ENCODE measurements at places on chromosomes 11 and 22.

- DNase-seq: no peak
Observed at GRCh38 chr11:8834379-8834778, 76.6 kb upstream of the AKIP1 start.

- no peak for DNase-seq
Observed at GRCh38 chr22:47019012-47019790, 256.8 kb downstream of the TBC1D22A start.

GRCh38 chr11:127242676-127243075 is 242.1 kb upstream of the KIRREL3 start:
- peak; percentile 75 for DNase-seq

DNA sequence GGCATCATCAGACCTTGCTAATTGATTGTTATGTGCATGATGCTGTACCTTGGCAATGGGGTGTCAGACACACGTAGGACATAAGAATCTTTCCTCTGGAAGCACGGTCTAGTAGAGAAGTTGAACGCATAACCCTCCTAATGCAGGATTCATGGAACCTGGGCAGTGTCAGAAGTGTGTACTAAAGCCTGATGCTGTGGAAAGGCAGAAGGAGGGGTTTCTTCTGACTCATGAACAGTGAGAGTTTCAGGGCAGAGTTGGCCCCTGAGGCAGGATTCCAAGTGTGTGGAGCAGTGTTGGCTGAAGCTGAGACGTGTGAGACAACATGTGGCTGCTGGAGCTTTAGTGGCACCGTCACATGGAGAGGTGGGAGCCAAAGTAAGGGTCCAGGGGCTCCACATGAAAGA is 3.5 kb downstream of the PANX1 start:
- DNase-seq: peak; percentile 73

DNA sequence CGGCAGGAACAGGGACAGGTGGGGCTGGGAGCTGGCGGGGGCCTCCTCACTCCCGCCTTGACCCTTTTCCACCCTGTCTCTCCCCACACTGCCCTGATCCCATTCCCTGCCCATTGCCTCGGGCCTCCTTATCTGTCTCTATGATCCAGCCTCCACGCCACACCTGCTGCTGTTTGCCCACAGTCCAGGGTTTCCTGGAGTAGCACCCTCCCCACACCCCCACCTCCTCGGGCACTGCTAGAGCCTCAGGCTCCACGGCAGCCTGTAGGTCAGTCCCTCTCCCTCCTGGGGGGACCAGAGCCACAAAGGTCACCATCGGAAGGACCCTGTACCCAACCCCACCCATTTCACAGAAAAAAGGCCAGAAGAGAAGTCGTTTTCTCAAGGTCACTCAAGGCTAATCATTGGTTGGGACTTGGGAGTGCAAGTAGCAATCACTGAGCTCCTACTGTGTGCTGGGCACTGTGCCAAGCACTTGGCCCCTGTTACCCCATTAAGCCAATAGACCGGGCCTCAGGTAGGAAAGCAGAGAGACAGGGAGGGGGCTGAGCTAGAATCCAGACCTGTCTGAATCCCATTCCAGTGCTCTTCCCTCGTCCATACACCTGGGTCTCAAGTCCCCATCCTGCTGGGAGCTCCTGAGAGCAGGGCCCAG is 71.8 kb downstream of the PDE2A start:
- DNase-seq: peak; percentile 91

GRCh38 chr11:66951135-66951534 is 7.0 kb downstream of the PC start:
- DNase-seq: no peak

GRCh38 chr11:93573184-93573583 is 30.0 kb upstream of the SMCO4 start:
- no peak for DNase-seq

GRCh38 chr22:42065438-42066125 is 5.0 kb downstream of the NAGA start:
- DNase-seq: no peak

DNA sequence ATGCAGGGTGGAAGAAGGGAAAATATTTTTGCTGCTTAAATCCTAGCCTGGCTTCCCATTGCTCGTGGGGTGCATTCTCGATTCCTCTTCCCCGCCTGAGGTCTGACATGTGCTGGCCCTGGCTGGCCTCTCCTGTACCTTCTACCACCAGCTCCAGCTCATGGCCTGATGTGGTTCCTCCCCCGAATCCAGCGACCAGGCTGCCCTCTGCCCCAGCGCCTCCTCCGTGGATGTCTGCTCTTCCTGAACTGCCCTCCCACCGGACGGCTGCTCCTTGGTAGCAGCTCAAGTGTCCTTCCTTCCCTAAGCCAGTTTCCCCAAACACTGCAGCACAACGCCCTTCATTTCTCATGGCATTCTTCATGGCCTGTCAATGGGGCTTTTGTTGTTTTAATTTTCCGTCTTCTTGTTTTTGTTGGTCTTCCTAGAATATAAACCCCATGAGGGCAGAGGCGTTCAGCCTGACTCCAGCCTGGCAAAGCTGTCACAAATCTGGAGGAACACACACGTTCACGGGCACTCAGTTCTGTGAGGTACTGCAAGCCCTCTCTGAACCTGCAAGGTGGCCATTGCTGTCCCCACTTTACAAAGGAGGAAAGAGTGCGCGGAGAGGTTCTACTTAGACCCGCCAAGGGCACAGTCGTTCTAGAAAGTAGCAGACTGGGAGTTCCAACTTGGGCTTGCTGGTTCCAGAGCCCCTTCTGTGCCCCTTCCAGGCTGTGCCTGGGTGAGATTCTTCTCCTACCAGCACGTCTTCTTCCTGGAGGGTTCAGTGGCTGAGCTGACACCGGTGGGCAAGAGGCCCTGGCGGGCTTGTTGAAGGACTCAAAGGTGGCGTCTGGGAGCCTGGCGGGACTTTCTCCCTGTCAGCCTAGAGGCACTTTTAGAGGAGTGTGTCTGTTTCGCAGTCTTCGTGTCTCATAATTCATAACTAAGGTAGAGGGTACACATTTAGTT is 953 bp upstream of the LRP5 start:
- DNase-seq: no peak

DNA sequence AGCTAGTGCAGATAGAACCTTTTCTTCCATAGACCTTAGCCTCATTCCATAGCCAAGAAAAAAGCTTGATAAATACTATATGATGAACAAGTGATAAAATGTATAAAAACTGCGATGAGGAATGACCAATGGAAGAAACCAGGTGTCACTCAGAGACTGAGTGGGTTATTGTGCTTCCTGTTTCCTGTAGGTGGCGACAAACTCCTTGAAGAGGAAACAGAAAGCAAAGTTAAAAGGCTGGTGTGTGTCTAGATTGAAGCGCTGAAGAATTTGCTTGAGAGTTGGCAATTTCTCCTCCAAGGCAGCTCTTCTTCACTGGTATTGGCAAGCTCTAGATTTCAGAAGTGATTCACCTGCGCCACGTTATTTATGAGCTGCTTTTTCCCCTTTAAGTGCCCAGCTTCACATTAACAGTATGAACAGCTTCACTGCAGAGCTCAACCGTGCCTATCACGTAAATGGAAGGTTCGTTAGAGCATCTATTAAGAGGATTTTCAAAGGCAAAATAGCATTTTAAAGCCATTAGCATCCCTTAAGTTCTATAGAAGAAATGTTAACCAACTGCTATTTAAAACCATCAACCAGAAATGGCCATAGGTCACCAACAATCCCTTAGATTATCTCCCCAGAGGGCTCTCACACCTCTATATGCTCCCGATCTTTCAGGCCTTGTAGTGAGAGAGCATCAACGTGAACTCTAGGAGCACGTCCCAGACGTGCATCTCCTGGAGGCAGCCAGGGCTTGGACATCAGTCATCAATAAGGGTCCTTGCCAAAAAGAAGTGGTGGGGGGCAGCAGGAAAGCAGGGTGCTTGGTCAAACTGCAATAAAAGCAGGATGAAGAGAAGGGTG is 179.4 kb downstream of the CADM1 start:
- DNase-seq: peak; percentile 95

DNA sequence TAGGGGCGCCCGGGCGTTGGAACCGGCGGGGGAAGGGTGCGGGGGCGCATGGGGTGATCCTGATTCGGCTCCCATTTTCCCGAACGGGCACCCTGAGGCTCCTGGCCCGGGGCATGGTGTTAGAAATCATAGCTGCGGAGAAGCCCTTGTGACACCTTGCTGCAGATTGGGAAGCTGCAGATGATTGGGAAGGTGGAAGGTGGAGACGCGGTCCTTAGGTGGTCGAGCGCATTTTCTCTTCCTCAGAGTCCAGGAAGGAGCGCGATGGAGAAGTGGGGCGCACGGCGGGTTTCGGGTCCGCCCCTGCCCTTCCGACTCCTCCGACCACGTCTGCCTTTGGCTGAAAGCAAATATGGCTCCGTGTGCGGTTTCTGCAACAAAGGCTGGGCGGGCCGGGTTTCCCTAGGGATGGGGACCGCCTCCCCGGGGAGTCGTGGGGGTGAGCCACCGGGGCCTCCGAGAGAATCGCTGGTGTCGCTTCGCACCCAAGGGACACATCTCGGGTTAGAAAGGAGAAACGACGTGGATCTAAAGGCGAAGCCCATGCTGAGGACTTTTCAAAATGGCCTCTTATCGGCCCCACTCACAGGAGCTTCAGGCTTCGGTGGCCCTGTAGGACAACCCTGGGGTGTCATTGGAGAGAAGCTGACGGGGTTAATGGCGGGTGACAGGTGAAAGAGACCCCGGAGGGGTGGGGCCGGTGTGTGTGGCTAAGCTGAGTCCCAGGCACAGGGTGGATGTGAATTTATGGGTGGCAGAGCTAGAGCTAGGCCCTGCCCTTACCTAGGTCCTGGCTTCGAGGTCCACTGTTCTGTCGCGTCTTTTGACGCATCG is 707 bp upstream of the FTH1 start:
- DNase-seq: peak; percentile 73

- DNase-seq: no peak
Observed at GRCh38 chr22:49663311-49663711, 164.4 kb downstream of the BRD1 start.

DNA sequence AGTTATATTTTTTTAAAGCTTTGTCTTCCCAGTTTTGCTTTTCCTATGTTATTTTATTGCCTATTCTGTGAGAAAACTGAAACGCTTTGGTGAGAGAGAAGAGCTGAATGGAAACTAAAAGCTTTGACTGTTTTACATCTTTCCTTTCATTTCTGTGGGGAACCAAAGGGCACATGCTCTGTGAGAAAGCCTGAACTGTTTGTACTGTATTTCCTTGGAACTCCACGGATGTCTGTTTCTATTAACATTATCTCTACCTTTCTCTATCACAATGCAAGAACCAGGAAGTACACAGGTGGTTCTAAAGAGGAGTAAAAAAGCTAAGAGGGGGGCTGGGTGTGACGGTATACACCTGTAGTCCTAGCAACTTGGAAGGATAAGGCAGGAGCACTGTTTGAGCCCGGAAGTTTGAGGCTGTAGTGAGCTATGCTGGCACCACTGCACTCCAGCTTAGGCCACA is 43.8 kb downstream of the CELF1 start:
- peak; percentile 56 for DNase-seq

GRCh38 chr11:99535819-99536218 is 515.1 kb downstream of the CNTN5 start:
- DNase-seq: no peak

GRCh38 chr22:49238181-49239141 is 589.2 kb downstream of the BRD1 start:
- DNase-seq: no peak

DNA sequence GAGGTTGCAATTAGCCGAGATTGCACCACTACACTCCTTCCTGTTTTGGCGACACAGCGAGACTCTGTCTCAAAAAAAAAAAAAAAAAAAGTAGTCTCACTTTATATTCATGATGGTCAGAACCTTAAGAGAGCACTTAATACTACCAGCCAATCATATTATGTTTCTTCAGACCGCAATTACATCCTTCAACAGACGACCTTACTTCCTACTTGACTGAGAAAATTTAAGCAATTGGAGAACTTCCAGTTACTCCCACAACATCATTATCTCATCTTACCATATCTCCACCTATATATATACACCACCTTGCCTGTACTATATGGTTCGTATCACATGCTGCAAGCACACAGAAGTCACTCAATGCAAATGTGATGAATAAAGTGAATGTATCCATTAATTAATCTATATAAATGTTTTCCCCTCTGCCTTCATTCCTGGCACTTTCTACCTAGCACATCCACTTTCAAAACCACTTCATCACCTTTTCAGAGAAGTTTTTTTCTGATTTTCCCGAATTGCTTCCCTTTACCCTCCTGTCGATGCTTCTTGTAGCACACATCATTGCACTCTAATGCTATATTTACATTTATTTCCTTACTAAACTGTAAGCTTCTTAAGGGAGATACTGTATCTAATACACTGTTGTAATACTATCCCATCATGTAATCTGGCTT is 13.8 kb downstream of the ATP5MG start:
- no peak for DNase-seq

DNA sequence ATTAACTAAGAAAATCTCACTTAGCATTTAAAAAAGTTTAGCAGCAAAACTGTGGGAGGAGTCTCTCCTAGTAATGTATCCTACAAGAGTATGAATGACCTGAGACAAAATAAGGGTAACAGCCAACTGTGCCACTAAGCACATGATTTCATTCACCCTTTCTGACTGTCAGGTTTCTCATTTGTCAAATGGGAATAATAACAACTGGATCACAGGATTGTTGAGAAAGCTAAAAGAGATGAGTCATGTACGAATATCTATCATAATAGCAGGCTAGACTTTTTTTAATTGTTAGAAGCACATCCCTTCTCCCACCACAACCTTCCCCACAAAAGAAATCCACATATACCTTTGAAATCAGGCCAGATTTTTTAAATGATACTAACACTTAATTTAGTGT is 39.5 kb downstream of the MTMR2 start:
- DNase-seq: peak; percentile 60

DNA sequence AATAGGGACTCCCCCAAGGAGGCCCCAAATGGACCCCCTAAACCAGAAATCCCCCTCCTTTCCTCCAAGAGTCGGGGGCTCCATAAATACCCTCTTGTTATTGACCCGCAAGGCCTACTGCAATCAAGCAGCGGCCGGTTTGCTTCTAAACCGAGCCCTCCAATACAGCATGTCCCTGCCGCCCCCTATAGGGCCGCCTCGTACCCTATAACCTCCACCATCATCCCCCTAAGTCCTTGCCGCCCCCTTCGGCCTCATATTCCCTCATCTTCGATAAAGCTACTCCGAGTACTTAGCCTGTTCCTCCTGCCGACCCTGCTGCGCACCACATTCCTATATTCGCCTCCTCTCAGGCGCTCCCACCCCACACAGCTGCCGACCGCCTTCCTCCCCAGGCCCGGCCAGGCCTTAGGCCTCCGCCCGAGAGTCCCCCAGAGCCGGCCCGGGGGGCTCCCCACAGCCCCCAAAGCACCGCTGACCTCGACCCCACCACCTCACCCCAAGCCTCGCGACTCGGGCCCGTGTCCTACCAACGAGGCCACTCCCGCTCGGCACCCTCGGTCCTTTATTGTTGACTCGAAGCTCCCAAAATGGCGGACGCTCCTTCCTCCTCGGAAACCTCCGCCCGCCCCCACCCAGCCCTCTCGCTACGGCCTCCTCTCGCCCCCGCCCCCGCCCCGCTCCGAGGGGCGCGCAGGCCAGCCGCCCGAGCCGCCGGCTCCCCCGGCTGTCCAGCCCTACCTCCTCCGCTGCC is 430 bp downstream of the DDX6 start:
- DNase-seq: peak; percentile 77

DNA sequence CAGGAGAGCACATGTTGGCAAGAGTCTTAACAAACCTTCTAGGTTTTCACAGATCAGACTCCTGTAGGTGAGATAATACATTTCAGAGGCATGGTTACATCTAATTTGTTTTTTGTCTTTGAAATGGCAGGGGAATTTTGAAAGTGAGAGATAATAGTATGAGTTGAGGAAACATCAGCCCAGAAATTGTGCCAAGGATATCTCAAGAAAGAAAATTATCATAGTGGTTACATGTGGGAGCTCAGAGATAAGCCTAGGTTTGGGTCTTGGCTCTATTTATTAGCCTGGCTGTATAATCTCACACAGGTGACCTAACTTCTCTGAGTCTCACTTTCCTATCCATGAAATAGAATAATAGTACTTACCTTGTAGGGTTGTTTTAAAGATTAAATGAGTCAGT is 443 bp downstream of the BTBD18 start:
- no peak for DNase-seq

All from NCI-H69 (cell line).